Left lobe of liver (tissue), 2 donors: ENCODE measurements at places on chromosomes 6 and 20. TPM values are rescaled to one million over a fixed set of nuclear protein-coding genes. Genes with fewer than 3 reads are reported as not detected.
A peak's percentile ranks its signal among the peaks of the same experiment; 100 is the strongest.

DNA sequence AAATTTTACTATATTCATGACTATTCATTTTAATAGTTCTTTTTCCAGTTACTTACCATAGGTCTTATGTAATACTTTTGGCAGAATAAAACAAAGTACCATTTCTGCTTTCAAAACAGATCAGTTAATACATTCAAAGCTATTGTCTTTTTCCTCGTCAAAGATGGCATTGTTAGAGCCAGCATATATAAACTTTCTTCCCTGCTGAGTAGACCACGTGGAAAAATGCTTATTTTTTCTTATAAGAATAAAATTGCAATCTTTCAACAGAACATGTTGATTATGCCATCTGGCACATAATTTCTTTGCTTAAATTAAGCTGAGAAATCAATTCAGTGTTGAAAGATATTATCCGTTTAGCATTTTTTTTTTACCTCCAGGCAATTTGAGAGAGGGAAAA, 34.9 kb upstream of the EXOC2 start:
- DNase-seq = no peak

DNA sequence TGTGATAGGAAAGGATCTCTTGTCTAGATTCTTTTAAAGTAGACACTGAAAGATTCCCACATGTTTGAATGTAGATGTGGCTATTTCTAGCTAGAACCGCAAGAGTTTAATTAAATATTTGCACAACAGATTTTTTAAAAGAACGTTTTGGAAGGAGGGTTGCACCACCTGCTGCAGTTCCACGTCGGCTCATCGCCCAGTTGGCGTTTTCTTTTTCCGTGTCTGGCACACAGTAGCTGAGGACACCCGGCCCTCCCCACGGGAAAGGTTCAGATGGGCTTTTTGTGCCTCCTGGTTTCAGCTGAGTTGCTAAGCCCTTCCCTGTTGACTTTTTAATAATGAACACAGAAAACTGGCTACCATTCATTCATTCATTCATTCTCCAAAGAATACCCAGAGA, 41.8 kb upstream of the DOK5 start:
- DNase-seq = peak; percentile 80

DNA sequence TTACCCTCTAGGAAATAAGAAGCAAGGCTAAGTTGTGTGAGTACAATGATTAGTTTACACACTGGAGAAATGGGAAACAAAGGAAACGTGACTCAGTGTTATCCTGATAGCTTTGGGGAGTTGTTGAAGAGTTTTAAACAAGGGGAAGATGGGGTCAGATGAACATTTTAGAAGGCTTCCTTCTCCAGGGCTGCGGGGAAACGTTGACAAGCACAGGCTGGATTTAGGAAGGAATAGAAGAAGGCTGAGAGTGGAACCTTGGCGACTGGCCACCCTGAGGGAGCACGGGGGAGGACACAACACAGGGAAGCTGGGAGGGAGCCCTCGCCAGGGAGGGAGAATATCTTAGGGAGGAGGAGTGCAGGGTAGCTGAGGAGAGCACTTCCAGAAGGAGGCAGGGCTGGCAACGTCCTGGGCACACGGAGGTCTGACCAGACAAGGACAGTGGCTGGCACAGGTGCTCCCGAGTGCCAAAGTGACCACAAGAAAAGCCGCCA, 134.7 kb downstream of the AIG1 start:
- DNase-seq = no peak

Gene COL12A1
- total RNA-seq = 1.6 TPM

GRCh38 chr20:49966861-49967260, 15.9 kb upstream of the SNAI1 start:
- no peak for DNase-seq

DNA sequence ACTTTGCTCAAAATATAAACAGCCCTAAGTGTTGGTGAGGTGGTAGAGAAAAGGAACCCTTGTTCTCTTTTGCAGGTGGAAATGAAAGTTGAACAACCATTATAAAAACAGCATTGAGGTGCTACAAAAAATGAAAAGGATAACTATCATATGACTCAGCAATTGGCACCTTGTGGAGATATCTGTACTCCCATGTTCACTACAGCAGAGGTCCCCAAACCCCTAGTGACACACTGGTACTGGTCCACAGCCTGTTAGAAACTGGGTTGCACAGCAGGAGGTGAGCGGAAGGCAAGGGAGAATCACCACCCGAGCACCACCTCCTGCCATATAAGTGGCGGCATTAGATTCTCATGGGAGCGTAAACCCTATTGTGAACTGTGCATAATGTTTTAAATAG, 267.4 kb upstream of the THEMIS start:
- DNase-seq = no peak

DNA sequence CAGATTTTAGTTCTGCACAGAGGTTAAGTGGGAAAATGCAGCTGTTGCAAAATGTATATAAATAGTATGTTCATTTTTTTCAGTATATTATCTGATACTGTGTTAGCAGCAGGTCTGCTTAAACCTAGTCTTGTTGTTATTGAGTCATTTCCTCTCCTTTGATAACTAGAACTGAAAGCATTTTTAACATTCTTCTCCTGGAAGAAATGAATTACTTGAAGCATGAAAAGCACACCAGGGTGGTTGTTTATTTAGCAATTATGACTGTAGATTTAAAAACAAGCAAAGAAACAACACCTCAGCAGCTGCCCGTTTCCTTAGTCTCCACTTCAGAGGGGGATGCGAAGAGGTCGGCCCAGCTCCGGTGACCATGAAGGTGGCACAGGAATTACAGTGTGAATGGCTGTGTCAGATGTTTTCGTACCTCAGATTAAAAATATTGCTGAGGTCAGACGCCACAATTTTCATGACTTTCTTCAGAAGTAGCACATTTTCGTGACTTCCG, 53.5 kb downstream of the GOPC start:
- DNase-seq = no peak

- DNase-seq = no peak
Observed at GRCh38 chr6:70706491-70707123, 38.9 kb downstream of the SMAP1 start.

- no peak for DNase-seq
Observed at GRCh38 chr6:87606199-87606598, 16.3 kb downstream of the ORC3 start.

Gene TRIM15
- 3.0 TPM for total RNA-seq

Gene GABRR1
- total RNA-seq = not detected
